Activated B cell treated with CpG ODN at 0.5 μM for 24 hours (primary cell): ENCODE measurements at places on chromosomes 2 and 18. TPM values are rescaled to one million over a fixed set of nuclear protein-coding genes. Genes with fewer than 3 reads are reported as not detected.
A peak's percentile ranks its signal among the peaks of the same experiment; 100 is the strongest.

The FAM228A gene
- total RNA-seq = not detected in 2 replicates

The RAB6C gene
- not detected in 2 replicates for total RNA-seq

The ANXA4 gene
- total RNA-seq = 32.0 and 35.4 TPM in 2 replicates

The CDH19 gene
- not detected in 2 replicates for total RNA-seq

- DNase-seq = no peak
These were observed 8.6 kb upstream of the COBLL1 start for GRCh38 chr2:164850235-164850634.

- DNase-seq = no peak
These were observed 3.6 kb downstream of the GALNT3 start for GRCh38 chr2:165790466-165790865.

The WBP1 gene
- 61.4 and 65.3 TPM in 2 replicates for total RNA-seq

The FAM117B gene
- 21.3 and 22.5 TPM in 2 replicates for total RNA-seq

The MC5R gene
- not detected in 2 replicates for total RNA-seq

GRCh38 chr2:26466662-26467310, 11.1 kb downstream of the OTOF start:
- no peak for DNase-seq

DNA sequence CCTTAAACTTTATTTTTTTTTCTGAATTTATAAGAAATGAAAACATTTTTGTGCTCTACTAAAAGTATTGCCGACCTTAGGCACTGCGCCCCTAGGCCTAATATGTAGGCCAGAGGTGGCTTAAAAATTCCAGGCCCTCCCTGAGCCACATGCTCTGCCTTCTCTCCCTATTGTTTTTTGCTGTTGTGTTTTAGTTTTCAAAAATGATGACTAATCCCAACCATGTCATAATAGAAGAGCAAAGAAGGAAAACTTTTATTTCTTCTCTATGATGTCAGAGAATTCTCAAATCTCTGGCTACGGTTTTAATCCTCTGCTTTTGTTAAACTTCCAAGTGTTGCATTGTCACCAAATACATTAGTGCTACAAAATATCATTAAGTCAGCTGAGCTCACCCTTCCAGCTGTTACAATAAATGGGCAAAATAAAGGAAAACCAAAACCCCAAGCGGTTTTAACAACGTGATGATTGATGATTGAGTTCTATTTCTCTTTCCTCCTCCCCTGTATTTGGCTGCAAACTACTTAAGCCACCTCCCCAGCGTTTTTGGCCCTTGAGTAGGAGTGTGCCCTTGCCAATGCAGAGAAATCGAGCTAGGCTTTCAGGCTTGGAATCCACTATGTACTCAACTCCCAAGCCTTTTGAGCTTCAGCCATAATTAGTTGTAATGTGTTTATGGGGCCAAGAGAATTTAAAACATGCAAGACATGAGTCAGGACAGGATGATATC, 163.5 kb upstream of the POU3F3 start:
- DNase-seq = no peak

GRCh38 chr2:73339201-73339600, 45.9 kb upstream of the EGR4 start:
- DNase-seq = no peak

GRCh38 chr2:42864641-42865280, 72.4 kb upstream of the HAAO start:
- DNase-seq = no peak

The EPAS1 gene
- 0.05 and 0.47 TPM in 2 replicates for total RNA-seq

- DNase-seq = no peak
These were observed 477.6 kb downstream of the PARD3B start for GRCh38 chr2:205022841-205023240.

The SCN7A gene
- not detected in 2 replicates for total RNA-seq

DNA sequence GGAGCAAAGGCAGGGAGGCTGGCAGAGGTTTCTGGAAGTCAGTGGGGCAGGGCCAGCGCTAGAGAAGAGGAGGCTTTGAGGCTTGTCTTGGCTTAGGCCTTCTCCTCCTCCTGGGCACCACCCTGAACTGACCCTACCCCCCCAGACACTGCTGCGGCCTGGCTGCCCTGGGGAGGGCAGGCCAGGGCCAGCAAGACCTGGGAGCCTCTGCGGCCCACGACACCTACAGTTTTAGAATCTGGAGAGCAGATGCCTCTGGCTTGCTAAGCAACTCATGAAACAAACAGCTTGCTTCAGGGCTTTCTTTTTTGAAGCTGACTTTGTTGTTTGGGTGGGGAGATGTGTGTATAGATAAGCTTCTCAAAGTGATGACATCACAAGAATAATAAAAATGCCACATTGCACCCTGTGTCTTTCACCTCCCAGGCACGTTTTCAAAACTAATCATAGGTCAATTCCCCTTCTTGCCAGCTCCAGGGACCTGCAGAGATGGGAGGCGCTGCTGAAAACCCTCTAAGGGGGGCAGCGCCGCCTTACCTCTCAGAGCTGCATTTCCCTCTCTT, 46.2 kb upstream of the SMAD7 start:
- DNase-seq = no peak

- no peak for DNase-seq
These were observed 140.1 kb downstream of the HDAC4 start for GRCh38 chr2:239260546-239261327.

DNA sequence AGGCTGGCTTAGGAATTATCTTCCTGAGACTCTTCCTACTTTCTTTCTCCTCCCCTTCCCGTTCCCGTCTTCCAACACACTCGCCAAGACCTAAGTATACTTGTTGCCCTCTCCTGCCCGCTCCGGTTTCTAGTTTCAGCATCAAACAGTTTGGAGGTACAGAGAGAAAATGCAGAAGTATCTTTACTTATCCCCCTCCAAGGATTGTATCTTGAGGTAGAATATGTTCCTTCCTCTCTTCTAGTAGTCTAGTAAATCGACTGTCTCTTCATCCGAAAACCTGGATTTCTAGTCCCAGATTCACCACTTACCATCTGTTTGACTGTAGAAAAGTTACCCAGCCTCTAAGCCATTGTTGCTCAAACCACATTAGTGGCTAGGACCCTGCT, 755 bp downstream of the EIF4E2 start:
- no peak for DNase-seq

The DNER gene
- not detected in 2 replicates for total RNA-seq

- no peak for DNase-seq
These were observed 29.3 kb upstream of the SLC40A1 start for GRCh38 chr2:189609853-189610252.

DNA sequence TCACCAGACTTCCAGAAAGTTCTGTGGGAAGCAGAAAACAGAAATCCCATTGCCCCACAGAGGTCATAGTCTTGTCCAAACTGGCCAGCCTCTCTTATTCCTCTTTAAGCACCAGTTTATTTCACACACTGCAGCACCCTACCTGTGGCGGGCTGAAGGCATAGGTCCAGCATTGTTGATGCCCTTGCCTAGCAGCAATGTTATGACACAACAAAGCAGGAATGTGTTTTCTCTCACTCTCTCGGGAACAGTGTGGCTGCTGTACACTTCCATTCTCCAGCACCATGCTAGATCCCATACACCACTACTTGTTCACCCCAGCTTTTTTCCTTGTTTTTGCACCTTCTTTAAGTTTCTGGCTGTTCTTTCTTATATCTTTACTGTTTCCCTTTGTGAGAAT, 181.6 kb downstream of the DNAH6 start:
- DNase-seq = no peak

The SLC9A4 gene
- 0.05 and 0.11 TPM in 2 replicates for total RNA-seq

The PHOSPHO2 gene
- total RNA-seq = 3.2 and 6.3 TPM in 2 replicates

GRCh38 chr18:42351455-42351854, 396.4 kb downstream of the PIK3C3 start:
- no peak for DNase-seq

The ALPI gene
- total RNA-seq = not detected in 2 replicates

The SLC23A3 gene
- 4.5 and 4.9 TPM in 2 replicates for total RNA-seq

The SGPP2 gene
- total RNA-seq = 12.4 and 12.7 TPM in 2 replicates

The AMER3 gene
- total RNA-seq = not detected in 2 replicates

DNA sequence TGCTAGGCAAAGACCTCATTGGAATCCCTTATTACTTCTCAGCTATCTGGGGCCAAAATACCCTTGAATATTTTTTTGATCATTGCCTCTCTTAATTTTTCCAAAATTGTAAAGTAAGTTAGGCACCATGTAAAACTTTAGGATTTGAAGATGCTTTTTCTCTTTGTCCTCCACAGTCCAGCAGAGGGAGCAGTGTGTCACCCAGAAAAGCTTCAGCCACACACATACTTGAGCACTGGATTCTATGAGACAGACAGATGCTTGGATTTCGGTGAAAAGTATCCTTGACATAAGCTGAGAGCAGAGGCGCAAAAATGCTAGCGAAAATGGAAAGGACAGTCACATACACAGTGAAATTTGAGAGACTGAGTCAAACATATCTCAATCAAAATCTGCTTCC, 74.7 kb upstream of the KCNJ3 start:
- DNase-seq = no peak

- no peak for DNase-seq
These were observed 482.2 kb downstream of the SPAG16 start for GRCh38 chr2:213766465-213766901.

- DNase-seq = no peak
These were observed 21.2 kb downstream of the OSR1 start for GRCh38 chr2:19337202-19337601.

The POLE4 gene
- total RNA-seq = 61.5 and 73.7 TPM in 2 replicates

GRCh38 chr2:129481306-129482219, 497.9 kb upstream of the RAB6C start:
- no peak for DNase-seq

The EN1 gene
- total RNA-seq = not detected in 2 replicates

The TMEM185B gene
- 25.6 and 26.8 TPM in 2 replicates for total RNA-seq

- no peak for DNase-seq
These were observed 27.1 kb downstream of the ST3GAL5 start for GRCh38 chr2:85861650-85862049.

The NAT8 gene
- total RNA-seq = not detected in 2 replicates

GRCh38 chr2:3399829-3400228, 20.3 kb downstream of the TRAPPC12 start:
- DNase-seq = no peak

The PSMA8 gene
- total RNA-seq = 0.89 and 0.93 TPM in 2 replicates

The SALL3 gene
- not detected in 2 replicates for total RNA-seq

- DNase-seq = no peak
These were observed 86.0 kb downstream of the OSBPL6 start for GRCh38 chr2:178280244-178280852.

- DNase-seq = no peak
These were observed 88.4 kb upstream of the RGPD4 start for GRCh38 chr2:107738266-107738665.

The BUB1 gene
- total RNA-seq = 5.9 and 6.2 TPM in 2 replicates

DNA sequence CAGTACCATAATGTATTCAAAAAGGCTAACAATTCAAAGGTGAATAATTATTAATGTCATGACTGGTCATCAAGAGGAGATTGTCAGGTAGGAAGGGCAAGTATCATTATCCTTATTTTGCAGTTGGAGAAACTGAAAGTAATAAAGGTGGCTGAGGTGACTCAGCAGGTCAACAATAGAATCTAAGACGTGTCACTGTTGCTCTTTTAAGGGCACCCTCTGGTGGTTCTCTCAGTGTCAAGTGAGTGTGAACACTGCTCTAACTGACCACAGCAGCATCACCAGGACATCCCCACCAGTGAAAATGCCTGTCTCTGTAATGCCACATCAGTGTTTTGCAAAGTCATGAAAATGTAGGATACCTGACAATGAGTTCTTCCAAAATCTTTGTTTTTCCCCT, 69.7 kb downstream of the DCC start:
- DNase-seq = no peak

- no peak for DNase-seq
These were observed 15.7 kb downstream of the C1QL2 start for GRCh38 chr2:119142824-119143223.

The TMEM163 gene
- total RNA-seq = 4.4 and 6.0 TPM in 2 replicates

The PUM2 gene
- 94.9 and 110 TPM in 2 replicates for total RNA-seq

GRCh38 chr2:73985308-73986084, 786 bp downstream of the TET3 start:
- peak; percentile 81 for DNase-seq

- no peak for DNase-seq
These were observed 74.9 kb upstream of the DLX2 start for GRCh38 chr2:172177581-172177980.

DNA sequence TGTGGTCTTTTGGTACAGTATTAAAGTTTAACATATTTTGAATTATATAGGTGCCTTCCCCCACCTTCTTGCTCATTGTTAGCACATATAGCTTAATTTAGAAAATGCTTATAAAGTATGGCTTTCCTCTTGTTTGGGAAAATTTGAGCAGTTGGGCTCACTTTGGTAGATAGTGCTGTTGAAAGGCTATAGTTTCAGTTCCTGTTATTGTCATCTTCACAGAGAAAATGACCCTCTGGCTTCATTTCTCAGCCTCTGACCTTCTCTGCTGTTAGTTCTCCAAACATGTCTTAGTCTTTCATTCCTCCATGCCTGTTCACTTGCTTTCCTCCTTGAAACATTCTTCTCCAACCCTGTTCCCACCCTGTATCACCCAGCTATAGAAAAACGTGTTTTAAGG, 200.6 kb downstream of the WDR7 start:
- no peak for DNase-seq

DNA sequence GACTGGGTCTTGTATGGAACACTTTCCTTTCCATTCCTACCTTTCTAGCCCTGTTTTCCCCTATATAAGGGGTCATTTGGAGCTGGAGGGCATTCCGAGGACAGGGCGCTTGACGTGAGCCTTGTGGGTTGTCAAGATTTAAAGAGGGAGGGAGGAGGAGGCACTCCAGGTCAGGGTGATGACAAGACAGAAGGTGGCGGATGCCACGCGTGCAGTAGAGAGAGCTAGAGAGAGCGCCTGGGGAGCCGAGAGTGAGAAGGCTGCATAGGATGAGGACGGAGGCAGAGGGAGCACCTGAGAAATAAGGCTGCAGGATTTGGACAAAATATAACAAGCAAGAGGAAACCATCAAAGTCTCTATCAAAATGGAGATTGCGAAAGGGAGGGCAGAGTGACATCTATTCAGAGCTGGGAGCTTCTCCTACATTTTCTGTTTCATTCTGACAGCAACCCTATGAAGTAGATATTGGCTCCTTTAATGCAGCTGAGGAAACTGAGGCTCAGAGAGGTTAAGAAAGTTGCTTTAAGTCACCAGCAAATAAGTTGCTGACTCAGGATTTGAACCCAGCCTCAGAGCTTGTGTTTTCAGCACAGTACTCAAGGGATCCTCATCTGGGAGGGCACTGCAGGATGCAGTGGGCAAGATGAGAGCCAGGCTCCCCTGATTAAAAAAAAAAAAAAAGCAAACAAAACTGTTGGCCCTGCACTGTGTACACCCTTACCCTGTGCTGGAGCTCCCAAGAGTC, 124.2 kb downstream of the MRO start:
- no peak for DNase-seq

GRCh38 chr2:106094131-106094841, 99.8 kb downstream of the UXS1 start:
- no peak for DNase-seq
